Naive thymus-derived CD4-positive, alpha-beta T cell (primary cell): ENCODE measurements at places on chromosomes 3 and 15. TPM values are rescaled to one million over a fixed set of nuclear protein-coding genes. Genes with fewer than 3 reads are reported as not detected.

- no peak for DNase-seq
These were observed 8.0 kb downstream of the ESYT3 start for GRCh38 chr3:138442433-138442832.

GRCh38 chr15:72722071-72722696 is 36.2 kb downstream of the BBS4 start:
- DNase-seq, result peak; percentile 26

DNA sequence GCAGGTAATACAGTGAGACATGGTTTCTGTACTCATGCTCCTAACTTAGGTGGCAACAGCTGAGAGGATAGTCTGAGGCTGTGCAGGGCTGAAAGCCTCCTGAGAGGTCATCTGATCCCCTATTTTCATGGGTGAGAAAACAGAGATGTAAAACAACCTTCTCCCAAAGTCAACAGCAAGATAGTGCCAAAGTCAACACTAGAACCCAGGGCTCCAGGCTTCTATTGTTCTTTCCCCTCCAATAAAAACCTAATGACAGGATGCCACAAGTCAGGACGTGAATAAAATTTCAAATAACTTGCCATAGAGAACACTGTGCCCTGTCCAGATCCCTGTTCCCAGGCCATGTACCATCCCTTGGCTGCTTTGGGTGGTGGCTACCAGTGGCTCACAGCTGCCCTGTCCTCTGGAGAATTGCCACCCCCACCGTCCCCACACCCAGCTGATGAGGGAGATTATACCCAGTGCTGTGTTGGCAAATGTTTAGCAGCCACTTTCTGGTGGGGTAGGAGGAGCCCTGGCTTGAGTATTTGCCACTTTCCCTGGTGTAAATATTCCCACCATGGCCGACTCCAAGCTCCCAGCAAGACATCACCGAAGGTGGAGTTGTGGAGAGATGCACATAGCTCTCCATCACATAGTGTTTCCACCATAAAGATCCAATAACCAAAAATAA is 54.8 kb downstream of the SRGAP3 start:
- no peak for DNase-seq

GRCh38 chr3:107752202-107752990 is 229.6 kb downstream of the BBX start:
- DNase-seq, result no peak

DNA sequence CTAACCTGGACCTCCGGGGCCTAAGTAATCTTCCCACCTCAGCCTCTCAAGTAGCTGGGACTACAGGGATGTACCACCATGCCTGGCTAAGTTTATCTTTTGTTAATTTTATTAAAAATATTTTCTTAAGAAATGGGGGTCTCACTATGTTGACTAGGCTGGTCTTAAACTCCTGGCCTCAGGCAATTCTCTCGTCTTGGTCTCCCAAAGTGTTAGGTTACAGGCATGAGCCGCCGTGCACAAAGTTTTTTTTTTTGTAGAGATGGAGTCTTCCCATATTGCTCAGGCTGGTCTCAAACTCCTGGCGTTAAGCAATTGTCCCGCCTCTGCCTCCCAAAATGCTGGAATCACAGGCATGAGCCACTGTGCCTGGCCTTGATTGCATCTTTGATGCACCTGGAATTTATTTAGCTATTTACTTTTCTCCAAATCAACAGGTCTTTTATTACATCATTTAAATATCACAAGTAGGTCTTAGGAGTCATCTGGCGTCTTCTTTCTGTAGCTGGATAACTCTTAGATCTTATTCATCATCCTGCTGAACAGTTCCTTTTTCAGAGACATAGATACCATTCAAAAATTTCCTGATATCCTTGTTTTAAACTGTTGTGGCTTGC is 7.8 kb upstream of the MAP2K1 start:
- DNase-seq, result no peak

DNA sequence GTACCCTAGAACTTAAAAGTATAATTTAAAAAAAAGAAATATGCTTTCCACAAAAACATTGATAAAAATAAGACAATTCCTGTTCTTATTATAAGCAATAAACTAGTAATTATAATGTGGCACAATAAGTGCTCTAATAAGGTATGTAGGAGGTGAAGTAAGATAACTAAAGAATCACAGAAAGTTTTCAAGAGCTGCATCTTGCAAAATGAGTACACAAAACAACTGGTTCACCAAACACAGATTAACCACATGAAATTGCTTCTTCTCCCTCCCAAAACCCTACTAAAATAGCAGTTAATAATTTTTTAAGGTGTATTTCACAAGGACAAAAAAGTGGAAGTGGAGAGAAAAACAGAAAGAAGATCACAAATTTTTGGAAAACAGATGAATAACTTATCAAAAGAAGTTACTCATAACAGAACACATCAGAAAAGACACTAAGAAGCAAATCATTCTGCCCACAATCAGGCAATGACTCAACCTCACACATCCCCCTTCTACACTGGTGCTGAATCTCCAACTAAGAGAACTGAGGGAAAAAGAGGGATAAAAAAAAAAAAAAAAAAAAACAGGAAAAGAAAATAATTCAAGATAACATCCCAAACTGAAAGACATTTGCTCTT is 64.2 kb downstream of the TBC1D5 start:
- no peak for DNase-seq

DNA sequence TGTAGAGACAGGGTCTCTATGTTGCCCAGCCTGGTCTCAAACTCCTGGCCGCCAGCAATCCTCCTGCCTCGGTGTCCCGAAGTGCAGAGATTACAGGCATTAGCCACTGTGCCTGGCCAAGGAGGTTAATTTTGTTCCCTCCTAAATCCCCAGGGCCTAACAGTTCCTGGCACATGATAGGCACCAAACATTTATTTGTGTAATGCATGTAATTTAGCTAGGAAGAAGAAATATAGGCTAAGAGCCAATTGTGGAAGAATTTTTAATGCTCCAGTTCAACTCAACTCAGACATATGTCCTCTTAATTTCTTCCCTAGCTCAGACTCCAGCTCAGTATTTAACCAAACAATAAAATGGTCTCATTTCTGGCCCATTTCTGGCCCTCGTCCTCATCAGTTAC is 7.7 kb upstream of the ZNF592 start:
- DNase-seq, result no peak

DNA sequence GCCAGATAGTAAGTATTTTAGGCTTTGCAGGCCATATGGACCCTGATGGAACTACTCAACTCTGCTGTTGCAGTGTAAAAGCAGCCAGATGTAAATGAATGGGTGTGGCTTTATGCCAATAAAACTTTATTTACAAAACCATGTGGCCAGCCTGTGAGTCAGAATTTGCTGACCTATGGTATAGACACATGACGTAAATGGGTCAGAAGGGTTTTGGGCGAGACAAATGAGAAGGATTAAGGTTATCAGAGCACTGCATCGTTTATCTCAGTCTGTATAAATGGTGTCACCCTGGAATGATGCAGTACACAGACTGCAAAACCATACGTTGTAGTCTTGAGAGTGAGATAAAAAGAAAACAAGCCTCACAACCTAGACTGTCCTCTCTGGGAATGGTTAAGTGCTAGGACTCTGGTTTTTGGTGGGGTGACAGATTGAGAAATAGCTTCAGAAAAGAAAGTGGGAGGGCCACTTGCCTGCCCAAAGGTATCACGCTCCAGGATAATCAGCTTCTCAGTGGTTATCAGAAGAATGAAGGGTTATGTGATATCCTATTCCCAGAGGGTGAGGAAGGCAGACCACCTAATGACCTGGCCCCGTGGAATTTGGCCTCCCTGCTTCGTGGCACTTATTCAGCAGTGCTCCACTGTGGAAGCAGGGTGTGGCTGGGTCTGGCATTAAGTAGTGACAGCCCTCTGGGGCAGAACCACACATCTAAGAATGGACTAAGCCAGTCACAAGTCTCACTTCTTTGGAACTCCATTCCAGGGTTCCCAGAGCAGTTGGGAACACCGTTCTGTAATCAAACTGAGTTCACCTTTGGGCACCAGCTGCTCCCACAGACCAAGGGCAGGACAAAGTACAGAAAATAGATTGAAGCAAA is 46.1 kb downstream of the ABHD5 start:
- DNase-seq, result no peak

DNA sequence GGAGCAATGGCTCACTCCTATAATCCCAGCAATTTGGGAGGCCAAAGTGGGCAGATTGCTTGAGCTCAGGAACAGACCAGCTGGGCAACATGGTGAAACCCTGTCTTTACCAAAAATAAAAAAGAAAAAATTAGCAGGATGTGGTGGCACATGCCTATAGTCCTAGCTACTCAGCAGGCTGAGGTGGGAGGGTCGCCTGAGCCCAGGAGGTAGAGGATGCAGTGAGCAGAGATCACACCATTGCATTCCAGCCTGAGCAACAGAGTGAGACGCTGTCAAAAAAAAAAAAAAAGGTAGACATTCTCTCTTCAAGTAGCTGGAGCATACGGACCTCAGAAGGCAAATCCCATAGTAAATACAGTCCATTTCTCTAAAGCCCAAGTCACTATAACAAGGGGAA is 7.1 kb upstream of the C3orf80 start:
- no peak for DNase-seq

GRCh38 chr3:89250742-89251141 is 143.3 kb downstream of the EPHA3 start:
- no peak for DNase-seq

DNA sequence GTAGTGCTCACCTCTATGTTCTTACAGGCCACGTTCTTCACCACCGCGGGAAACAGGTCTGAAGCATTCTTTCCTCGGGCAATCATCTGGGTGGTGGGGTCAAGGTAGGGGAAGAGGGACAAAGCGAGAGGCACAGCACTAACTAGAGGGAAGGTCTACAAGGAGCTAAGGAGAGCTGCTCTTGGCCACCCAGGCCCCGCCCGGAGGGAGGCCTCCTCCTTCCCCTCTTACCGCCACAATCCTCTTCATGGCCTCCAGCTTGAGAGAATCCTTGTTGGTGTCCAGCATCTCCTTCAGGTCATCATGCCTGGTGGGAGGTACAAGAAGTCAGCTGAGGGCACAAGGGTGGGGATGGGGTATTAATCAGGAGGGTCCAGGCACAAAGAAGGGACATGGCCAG is 20.5 kb downstream of the AP3B2 start:
- no peak for DNase-seq

DNA sequence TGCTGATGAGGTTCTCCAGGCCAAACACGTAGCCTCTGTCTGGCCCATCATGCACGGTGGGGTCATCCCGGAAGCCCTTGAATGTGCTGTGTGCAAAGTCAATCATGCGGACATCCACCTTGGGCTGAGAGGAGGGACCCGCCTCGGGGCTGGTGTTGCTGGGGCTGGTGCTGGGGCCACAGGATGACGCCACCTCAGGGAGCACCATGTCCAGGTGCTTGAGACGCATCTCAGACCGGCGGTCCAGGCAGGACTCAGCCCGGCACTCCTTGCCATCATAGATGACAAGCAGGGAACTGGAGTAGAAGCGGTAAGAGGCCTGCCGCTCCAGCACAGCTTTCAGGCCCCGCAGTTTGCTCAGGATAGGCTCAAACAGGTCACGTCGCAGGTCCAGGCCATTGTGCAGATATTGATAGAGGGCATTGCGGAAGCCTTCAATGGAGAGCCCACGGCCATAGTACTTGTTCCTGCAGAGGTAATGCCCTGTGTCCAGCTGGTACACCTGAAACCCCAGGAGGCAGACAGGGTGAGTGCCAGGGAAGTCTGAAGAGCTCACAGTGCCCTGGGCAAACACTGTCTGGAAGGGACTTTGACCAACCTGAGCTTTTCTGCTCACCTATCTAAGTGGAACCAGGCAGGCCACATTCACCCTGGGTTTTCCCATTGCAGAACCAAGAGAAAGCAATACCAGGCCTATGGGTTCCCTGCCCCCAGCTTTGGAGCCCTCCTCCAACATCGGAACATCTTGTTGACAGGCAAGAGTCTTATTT is 3.6 kb upstream of the GMPPB start:
- no peak for DNase-seq

GRCh38 chr15:91045065-91045464 is 22.7 kb upstream of the VPS33B start:
- no peak for DNase-seq

- no peak for DNase-seq
These were observed 66.8 kb downstream of the CPN2 start for GRCh38 chr3:194284351-194284750.

DNA sequence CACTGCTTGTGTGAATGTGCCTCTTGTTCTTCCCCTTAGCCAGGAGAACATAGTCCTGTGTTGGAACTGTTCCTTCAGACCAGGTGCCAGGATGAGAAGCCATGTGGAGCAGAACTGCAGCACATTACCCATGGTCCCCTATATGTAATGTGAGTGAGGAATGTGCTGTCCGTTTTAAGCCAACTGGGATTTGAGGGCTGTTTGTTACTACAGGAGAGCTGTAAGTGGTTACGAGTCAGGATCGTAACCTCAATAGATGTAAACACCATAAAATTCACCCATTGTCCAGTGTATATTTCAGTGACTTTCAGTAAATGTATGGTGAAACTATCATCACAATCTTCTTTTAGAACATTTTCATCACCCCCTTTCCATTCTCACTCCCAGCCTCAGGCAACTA is 10.1 kb upstream of the SCAP start:
- DNase-seq, result no peak

- DNase-seq, result no peak
These were observed 14.8 kb downstream of the GNB4 start for GRCh38 chr3:179436517-179436916.

Gene TAMM41
- 39.9 TPM for polyA plus RNA-seq

Gene UBA5
- 42.6 TPM for polyA plus RNA-seq

Gene PCBP4
- polyA plus RNA-seq, result 8.0 TPM

Gene ALDH1L1
- polyA plus RNA-seq, result not detected

Gene TMEM108
- not detected for polyA plus RNA-seq

Gene FMN1
- polyA plus RNA-seq, result not detected

Gene EPB42
- not detected for polyA plus RNA-seq

Gene SUSD5
- polyA plus RNA-seq, result not detected

Gene SLCO2A1
- not detected for polyA plus RNA-seq

Gene LIPH
- polyA plus RNA-seq, result not detected

Gene SLC38A3
- polyA plus RNA-seq, result not detected

Gene GLCE
- polyA plus RNA-seq, result 8.1 TPM

Gene OIP5
- polyA plus RNA-seq, result 0.83 TPM

Gene SLC22A14
- not detected for polyA plus RNA-seq
